A673 (cell line): ENCODE measurements at places on chromosomes 13 and 19.

DNA sequence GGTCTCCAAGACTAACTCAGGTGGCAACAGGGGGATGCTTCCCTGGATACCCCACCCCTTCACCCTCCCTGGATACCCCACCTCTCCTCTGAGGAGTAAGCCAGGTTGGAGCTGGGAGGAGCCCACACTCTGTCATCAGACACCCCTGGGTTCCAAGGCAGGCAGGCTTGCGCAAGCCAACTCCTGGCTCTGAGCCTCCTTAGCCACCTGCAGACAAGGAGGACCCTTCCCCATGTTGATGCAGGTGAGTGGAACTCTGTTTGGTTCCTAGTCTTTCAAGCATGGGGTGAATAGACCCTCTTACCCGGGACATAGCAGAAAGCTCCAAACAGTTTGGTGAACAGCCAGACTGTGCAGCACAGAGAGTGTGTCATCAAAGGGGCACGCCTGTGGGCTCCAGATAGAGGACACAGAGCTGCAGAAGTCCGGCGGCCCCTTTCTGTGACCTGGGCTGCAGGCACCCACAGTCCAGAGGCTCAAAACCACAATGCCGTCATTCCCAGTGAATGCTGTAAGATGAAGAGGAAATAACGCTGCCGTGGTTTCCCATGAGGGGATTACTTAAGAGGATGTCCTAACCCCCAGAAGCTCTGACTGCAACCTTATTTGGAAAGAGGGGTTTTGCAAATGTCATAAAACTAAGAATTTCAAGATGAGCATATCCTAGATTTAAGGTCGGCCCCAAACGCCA, 12.1 kb upstream of the HAS1 start:
- DNase-seq = no peak

- no peak for DNase-seq
These were observed 816 bp downstream of the CCNP start for GRCh38 chr19:40225440-40226305.

DNA sequence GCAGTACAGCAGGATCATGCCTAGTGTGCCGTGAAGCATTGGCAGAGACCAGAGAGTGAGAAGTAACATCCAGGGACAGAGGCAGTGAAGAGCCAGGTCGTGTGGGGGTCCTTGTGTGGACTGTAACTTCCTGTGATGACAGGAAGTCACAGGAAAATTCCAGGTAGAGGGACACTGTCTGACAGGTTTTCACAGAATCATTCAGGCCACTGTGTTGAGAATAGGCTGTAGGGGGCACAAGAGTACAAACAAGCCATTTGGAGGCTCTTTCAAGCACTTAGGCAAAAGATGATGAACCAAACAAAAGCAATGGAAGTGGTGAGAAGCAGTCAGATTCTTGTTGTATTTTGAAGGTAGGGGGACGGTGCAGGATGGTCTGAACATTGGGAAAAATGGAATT, 46.4 kb downstream of the N4BP2L1 start:
- DNase-seq = peak; percentile 24

DNA sequence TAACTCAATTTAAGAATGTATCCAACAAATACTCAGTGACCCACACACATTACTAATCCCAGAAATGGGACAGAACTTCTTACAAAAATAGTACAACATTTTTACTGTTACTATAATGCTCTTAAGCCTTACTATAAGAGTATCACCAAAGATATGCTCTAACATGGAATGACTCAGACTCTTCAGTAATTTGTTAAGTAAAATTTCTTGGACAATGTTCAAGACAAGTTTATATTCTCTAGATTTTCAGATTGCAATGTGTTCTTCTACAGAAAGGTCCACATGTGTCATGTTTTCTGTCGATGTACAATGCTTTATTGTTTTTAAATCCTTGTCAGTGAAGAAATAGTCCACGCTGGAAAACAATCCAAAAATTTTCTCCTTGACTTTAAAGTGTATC, 66.3 kb upstream of the RFXAP start:
- DNase-seq = no peak

- no peak for DNase-seq
These were observed 1.1 kb upstream of the ZNF845 start for GRCh38 chr19:53332484-53332883.

- DNase-seq = peak; percentile 69
These were observed 21.7 kb upstream of the RNF17 start for GRCh38 chr13:24742294-24742693.

DNA sequence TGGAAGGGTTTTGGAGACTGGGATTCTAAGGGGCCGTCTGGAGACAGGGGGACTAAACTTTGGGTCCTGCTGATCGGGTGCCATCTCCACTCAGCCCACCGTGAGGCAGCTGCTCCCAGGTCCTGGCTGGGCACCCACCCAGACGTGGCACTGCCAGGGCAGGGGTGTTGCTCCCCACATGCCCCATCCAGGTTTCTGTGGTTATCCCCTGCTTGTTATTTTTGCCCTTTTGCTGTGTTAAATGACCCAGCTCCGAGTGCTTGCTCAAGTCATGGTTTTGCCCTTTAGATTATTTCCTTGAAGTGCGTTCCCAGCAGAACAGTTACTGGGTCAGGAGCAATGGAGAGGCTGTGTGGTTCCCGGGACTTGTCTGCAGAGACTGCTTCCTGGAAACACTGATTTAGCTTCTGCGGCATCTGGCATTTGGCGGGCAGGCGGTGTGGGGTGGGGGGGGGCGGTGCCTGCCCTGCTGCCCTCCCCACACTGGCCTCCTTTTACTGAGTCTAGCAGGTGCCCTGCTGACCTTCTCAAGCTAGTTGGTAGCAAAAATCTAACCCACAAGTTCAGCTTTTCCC, 1.9 kb downstream of the RAB11B start:
- DNase-seq = no peak

DNA sequence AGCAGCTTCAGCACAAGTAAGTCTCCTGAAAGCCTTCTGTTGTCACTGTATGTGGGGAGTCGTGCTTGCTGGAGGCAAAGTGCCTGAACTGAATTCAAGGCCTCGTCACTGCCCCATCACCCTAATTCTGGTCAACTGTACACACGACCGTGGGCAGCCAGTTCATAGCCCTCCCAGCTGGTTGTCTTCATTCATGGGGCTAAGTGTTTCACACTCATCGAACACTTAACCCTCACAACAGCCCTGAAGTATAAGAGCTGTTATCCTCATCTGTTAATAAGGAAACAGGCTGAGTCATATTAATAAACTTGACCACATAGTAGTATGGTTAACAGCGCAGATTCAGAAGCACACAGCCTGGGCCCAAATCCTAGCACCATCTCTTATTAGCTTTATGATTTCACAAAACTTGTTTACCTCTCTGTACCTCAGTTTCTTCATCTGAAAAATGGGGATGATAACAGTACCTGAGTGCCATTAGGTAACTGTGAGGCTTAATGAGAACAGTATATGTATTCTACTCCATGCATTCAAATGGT, 66.7 kb downstream of the CDADC1 start:
- DNase-seq = no peak

DNA sequence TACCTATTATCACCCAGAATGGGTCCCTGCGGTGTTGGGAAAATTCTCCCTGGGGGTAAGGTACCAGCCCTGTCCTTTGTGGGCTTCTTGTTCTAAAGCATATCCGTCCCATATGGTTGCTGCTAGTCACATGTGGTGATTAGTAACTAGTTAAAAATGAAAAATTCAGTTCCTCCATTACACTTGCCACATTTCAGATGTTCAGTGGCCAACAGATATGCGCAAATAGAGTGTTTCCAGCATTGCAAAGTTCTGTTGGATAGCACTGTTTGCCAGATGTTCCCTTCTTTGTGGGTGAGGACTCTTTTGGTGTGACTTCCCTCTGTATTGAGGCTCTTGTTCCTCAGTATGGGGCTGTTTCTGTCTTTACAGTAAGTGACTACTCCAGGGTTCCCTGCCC, 3.8 kb downstream of the CNOT3 start:
- no peak for DNase-seq

DNA sequence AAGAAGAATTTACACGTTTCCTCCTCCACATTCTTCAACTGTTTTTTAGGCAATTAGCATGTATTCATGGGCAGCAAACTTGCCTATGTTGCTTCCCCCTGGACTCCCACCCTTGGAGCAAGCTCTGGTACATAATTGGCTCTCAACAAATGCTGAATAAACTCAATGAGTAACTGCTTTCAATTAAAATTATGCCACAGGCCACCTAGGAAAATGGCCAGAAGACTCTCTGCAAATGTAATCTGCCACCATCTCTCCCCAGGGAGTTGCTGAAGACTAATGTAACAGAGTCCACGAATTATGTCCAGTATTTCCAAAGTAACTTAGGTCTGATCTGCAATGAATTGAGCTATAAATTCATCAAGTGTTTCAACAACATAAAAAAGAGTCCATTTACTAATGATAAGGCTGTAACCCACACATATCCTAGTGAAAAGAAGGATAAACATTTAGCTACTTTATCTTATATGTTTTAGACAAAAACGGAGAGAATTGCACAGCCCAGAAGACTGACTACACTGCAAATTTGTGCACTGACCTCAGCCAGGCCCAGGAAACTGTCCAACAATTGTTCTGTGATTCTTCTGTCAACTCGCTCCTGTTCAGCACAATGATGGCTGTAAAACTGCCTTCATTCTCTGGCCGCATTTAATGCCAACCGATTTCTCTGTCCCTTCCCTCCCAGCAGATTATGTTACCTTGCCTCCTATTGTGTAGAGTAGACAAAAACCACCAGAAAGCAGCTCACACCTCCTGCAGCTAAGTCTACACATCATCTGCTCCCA, 808.6 kb upstream of the ARGLU1 start:
- DNase-seq = peak; percentile 12

DNA sequence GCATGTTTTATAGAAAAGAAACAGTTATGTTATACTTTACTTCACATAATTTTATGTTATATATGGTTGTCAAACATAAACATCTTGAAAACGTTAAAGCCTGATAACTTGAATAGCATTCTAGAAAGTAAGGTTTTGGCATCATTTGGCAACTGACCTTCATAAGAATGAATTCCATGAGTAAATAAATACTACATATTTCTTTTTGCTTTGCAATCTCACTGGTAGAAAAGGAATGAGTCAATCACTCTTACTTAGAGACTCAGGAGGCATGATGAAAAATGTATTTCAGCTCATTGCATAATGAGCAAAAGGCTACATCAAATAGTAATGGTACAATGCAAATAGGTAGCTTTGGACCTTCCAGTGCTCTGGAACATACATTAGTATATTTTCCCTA, 1381.9 kb downstream of the EFNB2 start:
- no peak for DNase-seq

- DNase-seq = no peak
These were observed 45.4 kb downstream of the ZIC5 start for GRCh38 chr13:99926014-99926731.

DNA sequence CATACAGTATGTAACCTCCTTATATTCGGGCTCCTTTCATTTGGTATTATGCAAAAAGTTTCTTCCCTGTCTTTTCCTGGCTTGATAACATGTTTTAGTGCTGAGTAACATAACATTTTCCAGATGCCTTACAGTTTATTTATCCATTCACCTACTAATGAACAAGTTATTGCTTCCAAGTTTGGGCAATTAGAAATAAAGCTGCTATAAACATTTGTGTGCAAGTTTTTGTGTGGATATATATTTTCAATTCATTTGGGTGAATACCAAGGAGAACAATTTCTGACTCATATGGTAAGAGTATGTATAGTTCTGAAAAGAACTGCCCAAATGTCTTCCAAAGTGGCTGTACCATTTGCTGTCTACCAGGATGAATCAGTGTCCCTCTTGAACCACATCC, 360.9 kb downstream of the PCDH17 start:
- no peak for DNase-seq

DNA sequence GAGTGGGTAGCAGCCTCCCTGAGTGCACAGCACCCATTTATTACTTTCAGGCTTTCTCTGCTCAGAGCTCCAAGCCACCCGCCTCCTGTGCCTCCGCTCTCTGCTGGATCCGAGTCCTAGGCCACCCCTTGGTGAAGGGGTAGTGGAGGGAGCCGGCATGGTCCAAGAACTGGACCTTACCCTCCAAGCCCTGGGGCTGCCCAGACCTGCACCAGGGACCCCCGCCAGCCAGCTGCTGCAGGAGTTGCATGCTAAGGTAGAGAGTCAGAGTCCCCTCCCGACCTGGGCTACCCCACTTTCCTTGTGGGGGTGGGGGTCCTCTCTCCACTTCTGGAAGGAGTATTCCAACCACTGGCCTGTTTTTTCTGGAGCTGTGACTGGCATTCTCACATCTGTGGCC, 2.0 kb downstream of the FAM98C start:
- no peak for DNase-seq
